Muscle of leg (tissue), 16 donors: ENCODE measurements at places on chromosomes 1 and 21.

DNA sequence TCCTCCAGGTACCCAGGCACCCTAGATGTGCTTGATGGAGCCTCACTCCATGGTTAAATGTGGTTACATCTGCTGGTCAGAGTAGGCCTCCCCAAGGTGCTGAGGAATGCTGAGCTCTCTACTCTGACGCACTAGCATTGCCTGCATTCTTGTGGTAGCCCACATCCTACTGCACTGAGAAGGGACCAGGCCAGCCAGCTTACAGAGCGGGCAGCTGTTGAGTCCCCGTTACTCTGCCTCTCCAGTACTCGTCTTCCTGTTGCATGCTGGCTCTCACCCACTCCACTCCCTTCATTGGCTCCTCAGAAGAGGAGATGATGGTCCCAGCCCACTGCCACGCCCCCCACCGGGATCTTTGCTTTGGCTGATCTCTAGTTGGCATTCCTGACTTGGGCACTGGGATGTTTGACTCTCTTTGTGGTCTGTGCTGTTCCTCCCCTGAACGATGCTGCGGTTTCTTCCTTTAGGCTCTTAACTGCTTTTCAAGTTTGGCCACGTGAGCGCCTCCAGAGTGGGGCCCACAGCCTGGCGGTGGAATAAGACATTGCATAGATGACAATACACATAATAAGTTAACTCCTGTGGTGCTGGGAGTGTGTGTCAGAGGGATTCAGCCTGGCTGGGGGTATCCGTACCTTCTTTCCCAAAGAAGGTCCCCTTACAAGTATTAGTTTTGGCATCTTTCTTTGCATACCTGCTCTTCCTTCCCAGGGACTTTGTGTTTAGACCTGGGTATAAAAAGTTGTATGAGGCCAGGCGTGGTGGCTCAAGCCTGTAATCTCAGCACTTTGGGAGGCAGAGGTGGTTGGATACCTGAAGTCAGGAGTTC is 18.6 kb downstream of the AZIN2 start:
- DNase-seq = peak; percentile 71

DNA sequence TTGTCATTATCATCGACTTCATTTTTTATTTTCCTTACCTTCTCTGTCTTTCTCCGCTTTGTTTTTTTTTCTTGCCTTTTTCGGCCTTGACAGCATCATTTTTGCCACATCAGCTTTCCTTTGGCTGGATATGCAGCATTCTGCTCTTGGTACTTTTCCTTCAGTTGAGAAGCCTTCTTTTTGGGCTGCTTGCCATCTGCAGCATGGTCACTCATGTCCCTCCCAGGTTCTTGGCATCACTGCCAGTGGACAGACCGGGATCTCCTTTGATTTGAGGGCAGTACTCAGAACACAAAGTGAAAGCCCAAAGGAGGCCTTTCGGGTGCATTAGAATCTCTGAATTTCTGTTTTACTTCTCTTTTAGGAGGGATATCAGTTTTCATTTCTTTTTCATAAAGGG is 3.7 kb upstream of the PARP1 start:
- no peak for DNase-seq

DNA sequence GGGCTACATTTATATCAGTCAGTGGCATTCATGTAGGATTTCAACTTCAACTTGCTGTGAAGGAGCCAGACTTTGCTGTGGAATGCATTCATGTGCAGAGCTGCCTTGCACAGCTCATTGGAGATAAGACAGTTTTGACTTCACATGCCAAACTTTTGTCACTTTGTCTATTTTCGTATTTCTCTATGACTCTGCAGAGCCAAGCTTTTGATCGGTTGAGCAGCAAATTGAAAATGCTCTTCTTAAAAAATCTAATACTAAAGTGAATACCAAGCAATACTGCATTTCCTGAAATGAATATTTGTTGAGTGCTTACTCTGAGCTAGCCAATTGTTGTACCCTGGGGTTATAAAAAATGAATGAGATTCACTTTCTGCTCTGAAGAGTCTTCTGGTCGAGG is 388.7 kb downstream of the ST6GALNAC3 start:
- DNase-seq = no peak

DNA sequence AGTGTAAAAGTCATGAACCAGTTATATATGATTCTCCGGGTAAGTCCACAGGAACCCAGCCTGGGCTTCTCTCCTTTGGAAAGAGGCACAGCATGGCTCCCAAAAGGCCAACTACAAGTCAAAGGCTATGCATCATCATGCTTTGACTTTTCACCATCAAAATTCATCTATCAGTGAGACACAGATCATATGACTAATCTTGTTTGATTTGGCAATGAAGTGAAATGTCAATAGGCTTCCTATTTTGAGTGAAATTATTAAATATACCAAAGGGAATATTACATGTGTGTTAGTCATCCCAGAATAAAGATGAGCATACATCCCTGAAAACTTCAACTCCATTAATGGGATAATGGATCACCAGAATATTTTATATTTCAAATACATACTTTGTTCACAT is 83.5 kb upstream of the ADGRL2 start:
- no peak for DNase-seq

DNA sequence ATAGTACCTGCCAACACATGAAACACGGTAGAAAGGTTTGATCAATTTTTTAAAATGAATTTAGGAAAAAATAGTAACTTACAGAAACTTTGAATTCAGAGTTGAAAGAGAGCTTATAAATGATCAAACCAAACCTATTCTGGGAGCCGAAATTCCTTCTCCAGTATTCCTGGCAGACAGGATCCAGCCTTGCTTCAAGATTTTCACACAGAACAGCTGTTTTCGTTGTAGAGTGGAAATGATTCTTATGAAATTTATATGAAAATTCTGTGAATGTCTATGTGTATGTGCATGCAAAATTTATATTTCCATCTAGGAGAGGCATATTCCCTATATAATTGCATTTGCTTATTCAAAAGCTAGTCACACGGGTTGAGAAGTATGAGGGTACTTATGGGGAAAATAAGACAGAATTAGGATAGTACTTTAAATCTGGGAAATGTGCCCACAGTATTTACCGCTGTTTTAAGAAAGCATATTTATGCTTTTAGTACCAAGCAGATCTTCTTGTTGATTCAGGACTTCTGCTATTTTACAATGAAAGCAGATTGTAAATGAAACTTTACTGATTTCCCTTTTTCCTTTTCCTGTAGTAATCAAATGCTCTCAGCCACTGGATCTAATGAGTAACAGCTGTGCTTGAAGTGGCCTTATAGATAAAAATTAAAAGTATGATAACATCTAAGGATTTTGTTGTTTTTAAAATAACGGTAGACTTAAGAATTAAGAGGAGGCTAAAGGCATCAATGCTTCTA is 30.4 kb downstream of the PRRX1 start:
- DNase-seq = peak; percentile 84

- no peak for DNase-seq
These were observed 3.5 kb upstream of the LRRC38 start for GRCh38 chr1:13517193-13517812.

DNA sequence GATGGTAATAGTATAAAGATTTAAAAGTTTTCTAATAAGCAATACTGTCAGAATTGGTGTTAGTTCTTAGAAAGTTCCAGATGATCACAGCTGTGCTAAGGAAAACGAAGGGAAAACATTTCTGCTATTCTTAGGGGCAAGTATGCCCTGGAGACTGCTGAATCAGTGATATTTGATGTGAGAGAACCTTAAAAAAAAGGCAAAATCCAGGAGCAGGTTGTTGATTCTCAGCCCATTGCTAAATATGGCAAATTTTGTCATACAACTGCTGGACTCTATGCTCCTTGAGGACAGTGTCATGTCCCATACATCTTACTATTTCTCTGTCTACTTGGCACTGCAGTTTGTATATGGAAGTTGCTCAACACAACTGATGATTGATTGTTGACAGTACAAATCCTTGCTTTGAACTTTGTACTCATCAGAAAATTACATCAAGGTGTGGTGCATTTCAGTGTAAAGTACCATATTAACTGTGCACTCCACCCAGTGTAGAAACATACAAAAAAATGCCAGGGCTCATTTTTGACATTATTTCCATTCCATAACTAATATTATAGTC is 10.9 kb downstream of the CRCT1 start:
- DNase-seq = no peak

GRCh38 chr1:203038217-203038741 is 12.0 kb downstream of the PPFIA4 start:
- peak; percentile 90 for DNase-seq

DNA sequence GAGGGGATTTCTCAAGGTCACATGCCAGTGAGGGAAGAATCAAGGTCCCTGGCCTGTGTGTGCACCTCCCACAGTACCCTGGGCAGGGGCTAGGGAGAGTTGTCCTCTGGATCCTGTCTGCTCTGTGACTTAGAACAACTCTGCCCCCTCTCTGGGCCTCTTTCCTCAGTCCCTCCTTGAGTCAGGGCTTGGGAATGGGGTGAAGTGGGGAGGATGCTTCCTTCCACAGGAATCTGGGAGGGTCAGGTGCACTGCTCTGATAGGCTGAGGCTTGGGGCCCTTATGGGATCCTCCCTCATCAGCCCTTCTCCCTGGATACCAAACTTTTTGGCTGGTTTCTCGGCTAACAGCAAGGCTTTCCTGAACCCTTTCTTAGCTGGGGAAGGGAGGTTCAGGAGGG is 2.5 kb downstream of the TRNP1 start:
- DNase-seq = no peak

GRCh38 chr1:221776495-221777301 is 34.8 kb upstream of the DUSP10 start:
- no peak for DNase-seq

DNA sequence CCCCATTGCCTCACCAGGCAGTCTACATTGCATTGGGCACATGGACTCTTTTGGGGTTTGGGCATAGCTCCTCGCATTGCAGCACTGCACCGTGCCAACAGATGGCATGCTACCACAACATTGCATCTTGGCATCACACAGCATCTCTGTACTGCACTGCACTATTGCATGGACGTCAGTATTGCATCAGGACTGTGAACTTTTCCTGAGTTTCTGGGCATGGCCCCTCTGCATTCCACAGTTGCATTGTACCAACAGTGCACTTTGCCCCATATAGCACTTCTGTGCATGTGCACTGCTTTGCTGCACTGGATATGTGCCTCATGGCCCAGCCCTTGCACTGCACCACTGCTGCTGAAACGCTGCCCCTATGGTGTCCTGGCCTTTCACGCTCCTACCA is 9.6 kb downstream of the PTPRU start:
- peak; percentile 27 for DNase-seq

DNA sequence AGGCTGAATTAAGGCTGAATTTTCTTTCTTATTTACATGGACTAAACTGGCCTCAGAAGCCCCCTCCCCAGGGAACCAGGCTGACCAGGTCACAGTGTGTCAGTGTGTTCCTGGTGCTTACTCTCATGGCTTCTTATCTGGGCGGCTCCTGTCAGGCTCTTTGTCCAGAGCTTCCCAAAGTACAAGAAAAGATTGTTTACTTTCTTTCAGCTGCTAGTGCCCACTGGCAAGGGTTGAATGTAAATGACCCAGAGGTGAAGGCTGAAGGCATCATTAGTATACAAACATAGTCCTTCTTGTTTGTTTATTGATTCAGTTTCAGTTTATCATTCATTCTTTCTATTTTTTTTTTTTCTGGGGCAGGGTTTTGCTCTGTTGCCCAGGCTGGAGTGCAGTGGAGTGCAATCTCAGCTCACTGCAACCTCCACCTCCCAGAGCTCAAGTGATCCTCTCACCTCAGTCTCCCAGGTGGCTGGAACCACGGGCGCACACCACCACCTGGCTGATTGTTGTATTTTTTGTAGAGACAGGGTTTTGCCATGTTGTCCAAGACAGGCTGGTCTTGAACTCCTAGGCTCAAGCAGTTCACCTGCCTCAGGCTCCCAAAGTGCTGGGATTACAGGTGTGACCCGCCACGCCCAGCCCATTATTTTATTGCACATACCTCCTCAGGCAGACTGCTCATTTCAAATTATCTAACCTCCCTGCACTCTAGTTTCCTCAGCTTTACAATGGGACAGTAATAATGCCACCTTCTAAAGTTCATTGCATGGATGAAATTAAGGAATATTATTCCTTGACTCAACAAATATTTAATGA is 9.8 kb upstream of the KDM4A start:
- no peak for DNase-seq
